ENCODE measurements at places on chromosomes 12 and 14.
A peak's percentile ranks its signal among the peaks of the same experiment; 100 is the strongest.

GRCh38 chr12:95497031-95497430 is 23.1 kb downstream of the METAP2 start:
- DNase-seq: no peak

- DNase-seq: no peak
These were observed 123.0 kb downstream of the GLT1D1 start for GRCh38 chr12:128976120-128976738.

GRCh38 chr12:52054833-52055730 is 3.8 kb downstream of the NR4A1 start:
- no peak for DNase-seq

DNA sequence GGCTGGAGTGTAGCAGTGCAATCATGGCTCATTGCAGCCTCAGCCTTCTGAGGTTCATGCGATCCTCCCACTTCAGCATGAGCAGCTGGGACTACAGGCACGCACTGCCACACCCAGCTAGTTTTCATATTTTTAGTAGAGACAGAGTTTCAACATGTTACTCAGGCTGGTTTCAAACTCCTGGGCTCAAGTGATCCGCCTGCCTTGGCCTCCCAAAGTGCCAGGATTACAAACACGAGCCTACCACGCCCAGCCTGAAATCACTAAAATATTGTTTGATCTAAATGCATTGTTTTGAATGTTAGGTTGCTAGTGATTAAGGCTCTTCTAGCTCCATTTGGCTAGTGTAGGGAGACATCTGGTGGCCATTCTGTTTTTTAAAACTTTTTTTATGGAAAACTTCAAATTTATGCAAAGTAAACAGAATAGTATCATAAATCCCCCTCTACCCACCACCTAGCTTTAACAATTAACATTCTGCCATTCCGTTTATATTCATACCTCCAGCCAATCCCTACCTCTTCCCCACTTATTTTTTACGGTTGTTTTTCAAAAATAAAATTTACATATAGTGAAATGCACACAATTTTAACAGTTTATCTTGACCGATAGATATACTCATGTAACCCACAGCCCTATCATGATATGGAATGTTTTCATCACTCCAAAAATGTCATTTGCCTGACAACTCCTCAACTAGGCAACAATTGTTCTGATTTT is 37.8 kb downstream of the MYO1H start:
- DNase-seq: peak; percentile 49

GRCh38 chr12:131487388-131488124 is 223.3 kb upstream of the SFSWAP start:
- DNase-seq: no peak

DNA sequence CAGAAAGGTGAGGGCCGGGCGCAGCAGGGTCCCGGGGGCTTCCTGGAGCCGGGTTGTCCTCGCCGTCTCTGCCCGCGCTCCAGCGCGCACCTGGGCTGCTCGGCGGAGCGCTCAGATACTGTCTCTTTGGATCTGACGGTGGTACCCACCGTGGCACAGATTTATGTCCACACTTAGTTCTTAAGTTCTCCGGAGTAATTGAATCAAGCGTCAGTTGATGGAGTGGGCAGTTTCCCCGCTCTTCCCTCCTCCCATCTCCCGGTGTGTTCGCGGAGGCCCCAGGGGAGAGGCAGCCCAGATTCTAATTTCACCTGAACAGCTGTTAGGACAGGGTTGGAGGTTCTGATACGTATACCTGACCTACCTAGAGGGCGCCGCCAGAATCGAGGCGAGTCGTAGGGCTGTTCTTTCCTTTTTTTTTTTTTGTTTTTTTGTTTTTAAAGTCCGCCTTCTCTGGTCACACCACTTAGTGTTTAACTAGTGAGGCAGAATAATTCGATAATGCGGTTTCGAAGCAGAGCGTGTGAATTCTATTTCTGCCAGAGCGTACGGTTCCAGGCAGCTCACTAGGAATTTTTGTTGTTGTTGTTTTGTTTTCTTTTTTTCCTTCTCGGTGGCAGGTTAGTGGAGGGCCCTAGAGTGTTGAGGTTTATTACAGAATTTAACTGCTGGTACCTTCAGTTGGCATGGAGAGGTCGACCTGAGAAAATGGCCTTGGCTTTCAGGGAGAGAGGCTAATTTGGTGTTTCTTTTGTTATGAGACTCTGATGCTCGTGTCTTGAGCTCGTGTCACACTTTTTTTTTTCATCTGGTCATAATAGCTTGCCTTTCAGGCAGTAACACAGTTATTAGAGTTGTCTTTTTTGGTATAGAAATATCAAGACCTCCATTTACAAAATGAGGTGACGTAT is 22.3 kb upstream of the GNS start:
- no peak for DNase-seq

DNA sequence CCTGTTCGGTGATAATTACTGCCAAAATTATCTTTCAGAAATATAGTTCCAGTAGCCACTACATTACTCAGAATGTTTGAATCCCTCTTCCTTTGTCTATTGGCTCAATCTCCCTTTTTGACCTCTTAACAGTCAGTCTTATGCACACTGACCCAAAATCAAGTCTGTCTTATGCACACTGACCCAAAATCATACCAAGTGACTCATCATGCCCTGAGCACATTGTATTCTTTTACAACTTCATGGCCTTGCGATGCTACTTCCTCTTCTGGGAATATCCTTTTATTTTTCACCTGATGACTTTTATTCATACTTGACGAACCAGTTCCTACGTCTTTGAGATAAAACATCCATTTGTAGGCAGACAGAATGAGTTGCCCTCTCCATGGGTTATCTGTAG is 182.3 kb downstream of the NPAS3 start:
- no peak for DNase-seq

GRCh38 chr12:6652391-6652790 is 5.2 kb upstream of the ACRBP start:
- DNase-seq: no peak

DNA sequence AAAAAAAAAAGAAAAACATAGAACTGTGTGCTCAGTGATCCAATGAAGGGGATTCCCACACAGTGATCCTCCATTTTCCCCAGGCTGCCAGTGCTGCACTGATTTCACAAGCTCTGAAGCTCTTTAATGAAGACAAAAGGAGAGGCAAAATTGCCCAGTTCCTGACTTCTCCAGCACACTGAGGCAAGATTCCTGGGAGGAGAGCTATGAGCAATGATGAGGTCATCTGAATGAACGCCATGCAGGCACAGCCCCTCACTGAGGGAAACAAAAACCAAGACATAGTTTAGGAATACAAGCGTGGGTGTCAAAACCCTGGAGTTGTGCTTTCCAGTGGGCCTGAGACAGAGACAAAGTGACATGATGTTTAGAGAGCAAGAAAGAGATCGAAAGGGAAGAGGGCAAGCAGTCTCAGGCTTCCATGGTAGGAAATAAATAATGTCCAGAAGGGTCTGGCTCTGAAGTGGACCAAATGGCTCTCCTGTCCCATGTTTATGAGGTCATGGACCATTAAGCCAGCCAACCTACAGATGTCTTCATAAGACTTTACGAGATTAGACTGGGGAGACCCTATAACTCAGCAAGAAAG is 40.9 kb upstream of the SMUG1 start:
- DNase-seq: no peak

DNA sequence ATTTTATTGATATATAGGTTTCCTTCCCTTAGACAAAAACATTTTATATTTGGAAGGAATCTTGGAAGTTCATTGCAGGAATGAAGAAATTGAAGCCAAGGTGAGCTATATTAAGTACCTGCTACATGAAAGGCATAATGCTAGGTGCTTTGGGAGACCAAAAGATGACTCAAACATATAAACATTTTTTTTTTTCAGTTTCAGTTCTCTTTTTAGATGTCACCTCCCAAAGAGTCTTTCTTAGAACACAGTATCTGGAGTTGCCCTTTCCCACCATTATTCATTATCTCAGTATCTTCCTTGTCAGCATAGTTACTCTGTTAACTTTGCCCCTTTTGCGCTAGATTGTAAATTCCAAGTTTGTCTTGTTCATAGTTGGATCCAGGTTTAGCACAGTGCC is 1.1 kb downstream of the LIN52 start:
- DNase-seq: no peak

DNA sequence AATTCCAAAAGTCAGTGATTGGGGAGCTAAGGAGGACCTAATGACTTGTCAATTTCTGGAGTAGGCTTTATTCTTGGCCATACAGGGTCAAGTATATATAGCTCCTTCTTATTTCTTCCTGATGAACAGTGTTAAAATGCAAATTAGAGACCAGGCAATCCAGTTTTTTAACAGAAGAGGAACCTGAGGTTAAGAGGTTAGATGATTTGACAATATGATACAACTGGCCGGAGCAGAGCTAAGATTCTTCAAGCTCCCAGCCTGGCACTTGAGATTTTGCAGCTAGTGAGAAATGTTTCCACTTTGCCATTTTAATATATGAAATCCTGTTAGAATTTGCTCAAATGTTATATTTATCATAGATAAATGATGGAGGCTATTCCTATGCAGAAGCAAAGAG is 204.0 kb downstream of the SSPN start:
- DNase-seq: no peak

- no peak for DNase-seq
These were observed 48.1 kb downstream of the GALNT8 start for GRCh38 chr12:4768341-4768740.

DNA sequence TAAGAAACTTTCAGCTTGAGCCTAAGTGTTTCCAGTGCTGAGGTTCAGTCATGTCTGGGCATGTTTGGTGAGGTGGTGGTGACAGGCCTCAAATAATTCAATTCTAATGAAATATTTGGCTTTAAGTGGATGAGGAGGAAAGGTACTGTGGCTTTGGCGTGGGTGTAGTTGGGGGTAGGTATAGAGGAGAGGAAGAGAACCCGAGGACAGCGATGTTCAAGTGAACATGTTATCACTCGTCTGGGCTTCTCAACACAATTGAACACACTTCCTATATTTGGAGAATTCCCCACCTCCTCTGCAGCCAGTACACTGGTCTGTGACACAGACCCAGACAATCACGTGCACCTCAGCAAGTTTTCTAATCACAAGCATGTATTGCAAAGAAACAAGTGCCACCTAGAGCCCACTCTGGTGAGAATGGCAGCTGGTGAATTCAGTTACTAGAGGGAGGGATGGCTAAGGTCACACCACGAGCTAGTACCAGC is 53.0 kb downstream of the IFNG-AS1 start:
- no peak for DNase-seq

DNA sequence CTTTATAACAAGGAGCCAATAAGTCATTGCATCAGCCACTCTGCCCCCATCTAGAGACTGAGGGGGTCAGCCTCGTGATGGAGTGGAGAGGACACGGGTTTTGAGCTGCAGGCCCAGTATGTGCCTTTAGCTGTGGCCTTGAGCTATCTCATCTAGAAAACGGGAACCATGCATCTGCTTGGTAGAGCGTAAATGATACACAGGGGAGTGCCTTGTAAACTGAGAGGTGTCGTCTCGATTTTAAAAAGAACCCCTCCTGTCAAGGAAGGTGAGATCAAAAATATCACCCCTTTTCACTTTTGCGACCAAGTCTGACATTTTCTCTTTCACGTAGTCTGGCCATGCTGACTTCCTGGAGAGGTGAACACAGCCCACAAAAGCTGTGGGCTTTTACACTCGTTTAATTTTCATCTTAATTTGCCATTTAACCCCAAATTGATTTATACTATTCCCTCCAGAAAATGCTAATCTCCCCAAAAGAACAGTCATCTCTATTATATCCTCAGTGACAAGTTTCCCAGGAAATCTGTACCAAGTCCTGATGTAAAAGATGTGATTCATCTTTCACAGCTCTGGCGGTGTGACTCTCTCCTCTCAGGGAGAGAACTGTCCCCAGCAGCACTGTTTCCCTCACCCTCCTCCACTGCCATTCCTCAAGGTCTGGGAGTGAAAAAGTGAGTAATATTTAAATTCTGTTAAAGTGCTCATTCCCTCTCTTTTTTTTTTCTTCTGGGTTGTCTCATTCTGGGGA is 30.6 kb downstream of the VCPKMT start:
- DNase-seq: no peak

GRCh38 chr12:55688716-55689655 is 18.7 kb downstream of the ITGA7 start:
- DNase-seq: no peak

DNA sequence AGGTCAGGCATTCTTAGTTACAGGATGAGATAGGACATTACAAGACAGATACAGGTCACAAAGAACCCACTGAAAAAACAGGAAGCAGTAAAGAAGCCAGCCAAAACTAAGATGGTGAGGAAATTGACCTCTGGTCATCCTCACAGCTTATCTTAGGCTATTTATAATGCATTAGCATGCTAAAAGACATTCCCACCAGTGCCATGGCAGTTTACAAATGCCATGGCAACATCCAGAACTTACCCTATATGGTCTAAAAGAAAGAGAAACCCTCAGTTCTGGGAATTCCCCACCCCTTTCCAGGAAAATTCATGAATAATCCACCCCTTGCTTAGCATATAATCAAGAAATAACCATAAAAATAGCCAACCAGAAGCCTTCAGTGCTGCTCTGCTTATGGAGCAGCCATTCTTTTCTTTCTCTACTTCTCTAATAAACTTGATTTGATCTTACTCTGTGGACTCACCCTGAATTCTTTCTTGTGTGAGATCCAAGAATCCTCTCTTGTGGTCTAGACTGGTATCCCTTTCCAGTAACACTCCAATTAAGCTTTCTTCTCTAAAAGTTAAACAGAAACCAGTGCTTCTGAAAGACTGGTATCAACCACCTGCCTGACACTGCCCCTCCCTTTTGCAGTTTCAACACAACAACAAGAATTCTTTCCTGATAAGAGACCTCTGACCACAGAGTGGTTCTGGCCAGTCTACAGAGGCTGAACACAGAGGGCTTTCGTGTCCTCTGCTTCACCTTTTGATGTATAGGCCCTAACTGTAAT is 86.9 kb downstream of the BCAT1 start:
- DNase-seq: no peak

DNA sequence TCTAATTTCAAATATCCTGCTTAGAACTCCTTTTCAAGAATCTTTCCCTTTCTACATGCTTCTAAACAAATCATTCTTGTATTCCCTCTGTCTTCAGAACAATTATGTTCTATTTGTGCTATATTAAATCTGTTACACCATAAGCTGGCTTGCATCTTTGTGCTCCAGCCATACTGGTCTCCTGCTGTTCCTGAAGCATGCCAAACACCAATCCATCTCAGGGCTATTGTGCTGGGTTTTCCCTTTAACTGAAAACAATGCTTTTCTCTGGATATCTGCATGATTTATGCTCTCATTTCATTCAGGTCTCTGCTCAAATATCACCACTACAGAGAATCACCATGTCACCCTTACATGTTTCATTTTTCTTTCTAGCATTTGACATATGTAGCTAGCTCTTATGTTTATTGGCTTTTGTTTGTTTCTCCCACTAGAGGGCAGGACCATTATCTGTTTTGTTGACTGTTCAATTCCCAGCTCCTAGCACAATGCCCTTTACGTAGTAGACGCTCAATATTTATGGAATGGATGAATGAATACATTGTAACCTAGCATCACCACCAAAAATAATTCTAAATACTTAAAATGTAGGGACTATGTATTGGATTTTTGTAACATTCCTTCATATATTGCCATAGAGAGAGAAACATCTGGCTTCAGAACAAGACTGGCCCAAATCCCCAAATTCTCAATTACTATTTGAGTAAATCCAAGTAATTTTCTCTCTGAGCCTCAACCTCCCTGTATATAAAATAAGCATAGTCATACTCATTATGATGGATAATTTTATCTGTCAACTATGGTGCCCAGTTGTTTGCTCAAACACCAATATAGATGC is 302.0 kb upstream of the SYT1 start:
- peak; percentile 22 for DNase-seq

Data from NCI-H1417 treated with DMSO at 0.1 percent for 48 hours (cell line).